ENCODE measurements at places on chromosomes 13 and 19.
A peak's percentile ranks its signal among the peaks of the same experiment; 100 is the strongest.

GRCh38 chr19:28349604-28350003, 863.3 kb downstream of the UQCRFS1 start:
- DNase-seq: no peak

DNA sequence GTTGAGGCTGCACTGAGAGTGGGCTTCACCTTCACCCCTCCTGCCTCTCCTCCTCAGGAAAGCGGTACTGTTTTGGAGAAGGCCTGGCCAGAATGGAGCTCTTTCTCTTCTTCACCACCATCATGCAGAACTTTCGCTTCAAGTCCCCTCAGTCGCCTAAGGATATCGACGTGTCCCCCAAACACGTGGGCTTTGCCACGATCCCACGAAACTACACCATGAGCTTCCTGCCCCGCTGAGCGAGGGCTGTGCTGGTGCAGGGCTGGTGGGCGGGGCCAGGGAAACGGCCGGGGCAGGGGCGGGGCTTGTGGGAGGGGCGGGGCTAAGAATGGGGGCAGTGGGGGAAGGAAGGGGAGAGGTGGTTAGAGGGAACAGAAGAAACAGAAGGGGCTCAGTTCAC, 7.5 kb downstream of the CYP2A13 start:
- DNase-seq: no peak

DNA sequence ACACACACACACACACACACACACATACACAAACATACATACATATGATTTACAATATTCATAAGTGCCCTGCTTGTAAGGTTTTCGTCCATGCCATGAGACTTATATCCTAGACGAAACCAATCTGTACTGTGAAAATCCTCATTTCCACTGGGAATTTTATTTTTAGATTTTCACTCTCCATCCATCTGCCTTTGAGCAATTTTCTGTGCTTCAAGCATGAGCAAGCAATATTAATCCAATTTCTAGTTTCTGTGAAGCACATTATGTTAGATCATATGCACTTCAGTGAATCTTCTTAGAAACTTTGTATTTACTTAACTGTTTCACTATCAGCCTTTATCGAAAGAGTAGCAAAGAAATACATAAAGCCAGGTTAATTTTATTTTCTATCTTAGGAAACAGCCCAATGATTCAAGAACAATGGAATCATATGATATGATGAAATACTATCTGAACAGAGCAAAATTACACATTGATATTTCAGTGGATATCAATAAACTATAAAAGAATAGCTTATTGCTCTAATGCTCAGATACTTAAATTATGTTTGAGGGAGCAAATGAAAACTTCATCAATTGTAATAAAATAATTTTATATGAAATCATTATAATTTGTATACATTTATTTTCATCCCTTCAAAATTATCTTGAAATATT, 1100.7 kb upstream of the MIR17HG start:
- DNase-seq: no peak

GRCh38 chr19:48249502-48250014, 6.2 kb downstream of the CARD8 start:
- DNase-seq: no peak

DNA sequence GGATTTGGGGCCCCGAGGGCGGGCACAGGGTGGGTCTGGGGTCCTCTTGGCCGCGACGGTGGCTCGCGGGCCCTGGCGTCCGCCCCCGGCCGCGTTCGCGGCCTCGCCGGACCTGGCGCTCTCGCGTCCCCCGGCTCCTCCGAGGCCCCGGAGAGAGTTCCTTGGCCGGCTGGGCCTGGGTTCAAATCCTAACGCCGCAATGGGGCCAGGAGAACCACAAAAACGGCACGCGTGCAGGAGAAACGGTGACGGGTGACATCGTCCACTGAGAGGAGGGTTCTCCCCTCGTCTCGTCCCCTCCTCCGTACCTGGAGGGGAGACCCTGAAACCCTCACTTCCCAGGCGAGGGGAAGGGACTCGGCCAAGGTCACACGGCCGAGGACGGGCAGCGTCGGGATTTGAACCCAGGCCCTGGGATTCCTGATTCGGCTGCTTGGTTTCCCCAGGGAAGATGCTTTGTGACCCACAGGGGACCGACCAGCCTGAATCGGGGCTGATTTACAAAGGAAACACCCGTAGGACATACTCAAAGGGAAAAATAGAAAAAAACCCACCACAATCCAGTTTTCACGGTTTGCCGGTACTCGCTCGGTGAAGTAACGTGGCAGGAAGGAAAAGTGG, 624 bp downstream of the SAFB start:
- no peak for DNase-seq

GRCh38 chr19:7265963-7266362, 28.3 kb downstream of the INSR start:
- no peak for DNase-seq

GRCh38 chr19:45115809-45116615, 23.0 kb downstream of the PPP1R37 start:
- no peak for DNase-seq

DNA sequence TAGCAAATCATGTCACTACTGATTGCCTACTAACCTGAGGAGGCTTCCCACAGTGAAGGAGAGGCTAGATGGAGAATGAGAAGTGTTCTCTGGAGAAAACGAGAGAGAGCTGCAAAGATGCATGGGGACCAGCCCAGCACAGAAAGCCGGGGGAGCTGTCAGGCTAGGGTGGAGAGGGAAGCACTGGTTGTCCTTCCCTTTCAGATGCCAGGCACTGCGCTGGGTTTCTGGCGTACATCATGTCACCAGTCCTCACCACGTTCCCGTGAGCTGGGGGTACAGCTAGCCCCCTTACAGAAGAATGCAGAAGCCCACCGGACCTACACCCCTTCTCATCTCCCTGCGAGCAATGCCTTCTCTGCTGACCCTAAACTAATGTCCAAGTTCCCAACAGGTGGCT, 86.0 kb downstream of the STK24 start:
- DNase-seq: peak; percentile 13

GRCh38 chr13:99027260-99027659, 49.4 kb upstream of the DOCK9 start:
- no peak for DNase-seq

DNA sequence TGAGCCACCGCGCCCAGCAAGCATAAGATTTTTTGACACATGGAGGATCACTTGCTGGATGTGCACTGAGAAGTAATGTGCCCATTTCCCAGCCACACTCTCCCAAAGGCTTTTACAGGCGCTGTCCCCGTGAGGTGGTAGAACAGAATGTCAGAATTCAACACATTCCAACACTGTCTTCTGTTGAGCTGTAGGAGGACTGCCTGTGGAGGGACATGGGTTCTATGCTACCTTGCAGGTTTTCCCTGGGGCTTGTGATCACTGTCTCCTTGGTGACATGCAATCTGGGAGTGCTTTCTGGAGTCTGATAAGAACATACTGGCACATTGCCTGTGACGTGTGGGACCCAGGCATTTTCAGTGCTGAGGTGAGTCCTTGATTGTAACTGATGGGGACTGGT, 38.5 kb downstream of the DPRX start:
- no peak for DNase-seq

GRCh38 chr19:5881543-5882299, 11.4 kb upstream of the FUT5 start:
- DNase-seq: peak; percentile 30

- no peak for DNase-seq
Observed at GRCh38 chr13:36353001-36353400, 6.8 kb upstream of the SPART start.

DNA sequence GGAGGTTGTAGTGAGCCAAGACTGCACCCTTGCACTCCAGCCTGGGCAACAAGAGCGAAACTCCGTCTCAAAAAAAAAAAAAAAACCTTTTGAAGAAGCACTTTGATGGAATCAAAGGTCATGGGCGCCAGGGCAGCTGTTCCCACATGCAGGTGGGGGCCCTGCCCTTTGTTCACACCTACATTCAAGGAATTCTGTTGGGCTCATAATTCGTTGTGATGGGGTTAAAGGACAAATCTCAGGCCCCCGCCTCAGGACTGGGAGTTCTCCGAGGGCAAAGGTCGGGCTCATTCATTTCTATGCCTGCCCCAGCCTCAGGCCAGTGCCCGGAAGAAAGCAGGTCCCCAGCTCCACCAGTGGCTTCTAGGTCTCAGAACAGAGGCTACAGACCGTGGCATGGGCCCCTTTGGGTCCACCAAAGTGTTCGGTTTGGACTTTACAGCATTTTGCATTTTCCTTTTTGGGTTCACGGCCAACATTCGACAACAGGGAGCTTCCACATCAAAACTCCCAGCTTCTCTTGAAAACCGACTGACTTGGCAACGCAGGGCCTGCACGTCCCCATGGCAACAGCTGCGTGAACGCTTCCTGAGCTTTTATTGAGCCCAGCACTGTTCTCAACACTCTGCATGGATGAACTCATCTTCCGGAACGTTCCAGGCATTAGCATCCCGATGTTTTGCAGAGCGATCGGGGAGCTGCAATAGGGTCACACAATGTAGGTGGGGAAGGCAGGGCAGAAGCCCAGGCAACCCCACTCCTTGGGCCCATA, 10.1 kb upstream of the GTF2F1 start:
- no peak for DNase-seq

DNA sequence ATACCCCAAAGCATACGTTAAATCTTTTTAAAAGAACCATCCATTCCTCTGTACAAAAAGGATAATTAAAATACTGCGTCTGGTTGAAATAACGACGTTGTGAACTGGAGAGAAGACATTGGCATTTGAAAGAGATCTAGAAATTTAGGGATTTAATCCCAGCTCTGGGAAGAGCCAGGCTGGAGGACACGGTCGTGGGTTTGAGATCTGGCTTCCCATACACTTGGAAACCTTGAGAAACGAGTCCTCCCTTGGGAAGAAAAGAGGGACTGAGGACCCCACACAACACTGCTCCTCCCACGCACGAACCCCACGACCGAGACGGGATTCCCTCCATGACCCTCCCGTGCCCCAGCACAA, 625 bp downstream of the ZNF709 start:
- no peak for DNase-seq

DNA sequence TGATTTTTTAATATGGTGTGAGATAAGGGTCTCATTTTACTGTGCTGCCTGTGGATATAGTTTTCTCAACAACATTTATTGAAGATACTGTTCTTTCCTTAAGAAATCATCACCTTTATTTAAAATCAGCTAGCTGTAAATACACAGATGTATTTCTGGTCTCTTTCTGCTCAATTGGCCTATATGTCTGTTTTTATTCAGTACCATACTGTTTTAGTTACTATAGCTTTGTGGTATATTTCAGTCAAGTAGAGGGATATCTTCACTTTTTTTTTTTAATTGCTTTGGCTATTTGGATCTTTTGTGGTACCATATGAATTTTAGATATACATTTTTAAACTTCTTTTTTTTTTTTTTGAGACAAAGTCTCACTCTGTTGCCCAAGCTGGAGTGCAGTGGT, 16.7 kb upstream of the ZNF714 start:
- no peak for DNase-seq

DNA sequence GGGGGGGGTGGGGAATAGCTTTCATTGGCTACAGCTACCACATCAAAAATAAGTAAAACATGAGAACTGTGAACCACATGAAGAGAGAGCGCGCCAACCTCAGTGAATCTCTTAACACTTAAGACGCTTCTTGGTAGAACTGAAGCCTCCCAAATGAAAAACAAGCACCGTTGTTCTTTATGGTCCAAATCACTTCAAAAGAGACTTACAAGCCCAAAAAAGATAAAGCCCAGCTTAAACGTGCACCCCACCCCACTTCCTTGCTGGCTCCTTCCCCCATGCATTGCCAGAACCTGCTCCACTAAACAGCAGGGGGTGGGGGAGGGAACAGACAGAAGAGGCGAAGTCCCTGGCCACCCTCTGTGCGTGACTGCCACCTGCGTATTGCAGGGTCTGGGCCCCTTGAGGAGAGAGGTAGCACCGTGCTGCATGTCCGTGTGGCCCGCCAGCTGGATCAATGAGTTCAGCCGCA, 479.1 kb downstream of the FOXO1 start:
- DNase-seq: no peak

- DNase-seq: no peak
Observed at GRCh38 chr13:79869326-79869725, 388.4 kb downstream of the NDFIP2 start.

DNA sequence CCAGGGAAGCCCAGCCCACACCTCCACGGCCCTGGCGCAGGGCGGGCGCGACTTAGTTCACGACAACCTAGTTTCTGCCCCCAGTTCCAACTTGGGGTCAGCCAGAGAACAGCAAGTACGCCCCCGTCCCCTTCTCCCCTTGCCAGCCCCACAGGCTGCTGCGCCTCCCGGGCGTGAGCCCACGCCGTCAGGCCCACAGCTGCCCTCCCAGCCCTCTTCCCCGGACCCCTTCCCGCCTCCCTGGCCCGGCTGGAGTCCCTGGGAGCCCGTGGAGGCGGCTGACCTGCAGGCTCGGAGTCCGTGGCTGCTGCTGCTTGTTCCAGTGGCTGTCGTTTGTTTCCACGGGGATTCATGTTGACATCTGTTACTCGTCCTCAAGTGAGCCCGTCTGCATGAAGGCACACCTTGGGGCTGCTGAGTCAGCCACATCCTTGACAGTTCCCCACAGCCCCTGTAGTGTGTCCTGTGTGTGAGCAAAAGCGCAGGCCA, 86.0 kb downstream of the ATP11A start:
- DNase-seq: peak; percentile 70

DNA sequence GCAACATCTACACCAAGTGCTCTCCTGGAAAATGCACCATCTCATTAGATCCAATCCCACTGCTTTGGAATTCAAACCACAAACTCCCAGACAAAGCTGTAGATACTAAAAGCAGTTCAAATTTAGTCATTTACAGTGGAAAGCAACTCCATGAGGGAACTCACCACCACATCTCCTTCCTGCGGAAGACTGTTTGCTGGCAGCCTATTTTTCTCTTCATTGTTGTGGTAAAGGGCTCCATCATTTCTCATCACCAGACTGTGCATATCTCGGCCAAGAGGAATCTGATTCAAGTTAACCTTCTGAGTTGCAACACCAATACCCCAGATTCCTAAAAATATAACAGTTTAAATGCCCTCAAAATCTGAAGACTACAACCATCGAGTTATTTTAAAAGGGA, 8.4 kb downstream of the SPRYD7 start:
- no peak for DNase-seq

DNA sequence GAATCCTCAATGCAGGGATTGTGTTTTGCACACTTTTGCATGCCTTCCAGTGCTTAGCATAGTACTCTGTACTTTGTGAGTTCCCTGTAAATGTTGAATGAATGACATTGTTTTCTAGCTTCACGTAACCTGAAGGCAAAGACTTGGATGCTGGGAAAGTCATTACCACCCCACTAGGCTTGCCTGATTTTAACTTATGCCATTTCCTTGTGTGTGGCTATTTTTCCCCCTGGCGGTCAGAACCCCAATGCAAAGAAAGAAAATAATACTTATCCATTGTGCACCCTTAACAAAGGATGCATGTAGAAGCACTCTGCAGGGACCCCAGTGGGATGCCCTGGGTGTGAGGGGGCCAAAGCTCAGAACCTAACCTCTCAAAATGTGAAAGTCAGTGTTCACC, 1.2 kb upstream of the ENOX1 start:
- DNase-seq: peak; percentile 28

DNA sequence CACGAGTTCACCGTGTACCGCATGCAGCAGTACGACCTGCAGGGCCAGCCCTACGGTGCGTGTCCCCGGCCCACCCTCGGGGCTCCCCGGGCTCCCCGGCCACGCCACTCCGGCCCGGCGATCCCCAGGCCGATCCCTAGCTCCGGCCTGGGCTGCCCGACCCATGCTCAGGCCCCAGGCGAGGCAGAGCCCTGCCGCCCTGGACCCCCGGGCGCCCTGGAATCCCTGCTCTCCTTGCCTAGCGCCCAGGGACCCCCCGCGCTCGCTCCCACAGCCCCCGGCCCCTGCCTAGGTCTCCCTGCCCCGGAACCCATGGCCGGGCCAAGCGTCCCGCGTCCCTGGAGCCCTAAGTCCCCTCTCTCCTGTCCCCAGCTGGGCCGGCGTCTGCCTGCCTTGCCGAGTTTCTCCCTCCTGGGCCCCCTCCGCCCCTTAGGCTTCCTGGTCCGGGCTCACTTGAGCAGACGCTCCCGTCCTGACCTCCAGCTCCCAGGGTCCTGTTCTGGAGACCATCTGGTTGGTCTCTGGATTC, 494 bp downstream of the NCLN start:
- DNase-seq: no peak
